ENCODE measurements at places on chromosomes 12 and 14.

GRCh38 chr12:716506-716905, 35.9 kb upstream of the WNK1 start:
- DNase-seq, result no peak

GRCh38 chr12:57832966-57833365, 13.6 kb downstream of the CTDSP2 start:
- no peak for DNase-seq

- no peak for DNase-seq
Measured at GRCh38 chr14:75264036-75264435, 14.6 kb upstream of the FOS start.

DNA sequence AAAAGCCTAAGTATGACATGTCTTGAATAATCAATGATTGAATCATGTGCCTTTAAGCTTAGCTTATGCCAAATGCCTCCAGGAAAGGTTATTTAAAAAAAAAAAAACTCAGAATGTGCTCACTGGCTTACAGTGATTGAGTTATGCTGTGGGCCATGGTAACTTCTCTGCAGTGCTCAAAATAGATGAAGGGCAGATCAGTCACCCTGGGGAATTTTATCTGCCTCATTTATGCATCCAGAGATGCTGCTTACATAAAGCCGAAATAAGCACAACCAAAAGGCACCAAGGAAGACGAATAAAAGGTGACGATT, 118.7 kb upstream of the MDM1 start:
- DNase-seq, result no peak

DNA sequence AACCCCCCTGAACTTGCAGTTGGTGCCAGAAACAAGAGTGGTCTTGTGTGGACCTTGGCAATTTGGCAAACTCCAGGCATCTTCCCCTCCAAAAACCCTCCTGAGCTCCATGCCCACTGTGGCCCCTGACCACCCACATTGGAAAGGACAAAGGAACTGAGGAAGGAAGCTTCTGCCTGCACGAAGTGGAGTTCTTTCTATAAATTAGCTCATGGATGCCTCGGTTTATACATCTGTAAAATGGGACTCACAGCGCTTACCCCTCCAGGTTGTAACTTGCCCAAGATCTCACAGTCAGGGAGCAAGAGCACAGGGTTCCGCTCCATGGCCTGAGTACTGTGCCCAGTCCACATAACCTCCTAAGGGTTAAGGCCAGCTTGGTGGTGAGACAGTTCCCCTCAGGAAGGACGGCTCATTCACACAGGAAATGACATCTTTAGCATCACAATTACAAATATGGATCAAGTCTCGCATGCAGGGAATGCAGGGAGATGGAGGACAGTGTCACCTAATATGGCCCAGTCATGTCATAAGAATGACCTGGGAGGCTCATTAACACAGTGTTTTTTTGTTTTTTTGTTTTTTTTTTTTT, 66.6 kb downstream of the CLMN start:
- DNase-seq, result no peak

All from NCI-H510A treated with DMSO at 0.1 percent for 48 hours (cell line).